ENCODE measurements at places on chromosomes 2 and 18.

- DNase-seq = no peak
These were observed 235.8 kb upstream of the RAB12 start for GRCh38 chr18:8373486-8373885.

GRCh38 chr2:197904446-197904845 lies 100.1 kb downstream of the PLCL1 start:
- DNase-seq = no peak

GRCh38 chr18:76592981-76593381 lies 97.9 kb upstream of the ZNF516 start:
- DNase-seq = no peak

DNA sequence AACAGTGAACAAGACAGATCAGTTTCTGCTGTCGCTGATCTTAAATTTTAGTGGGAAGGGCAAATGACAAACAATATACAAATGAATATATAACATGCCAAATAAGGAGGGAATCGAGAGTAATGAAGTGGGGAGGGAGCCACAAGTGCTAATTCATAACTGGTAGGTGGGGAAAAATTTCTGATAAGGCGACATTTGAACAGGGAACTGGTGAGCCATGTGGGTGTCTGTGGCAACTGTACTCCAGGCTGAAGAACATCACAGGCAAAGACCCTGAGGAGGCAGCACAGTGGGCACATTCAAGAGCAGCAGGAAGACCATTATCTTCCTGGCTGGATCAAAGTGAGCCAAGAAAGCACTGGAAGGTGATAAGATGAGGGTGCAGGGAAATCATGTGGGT lies 51.6 kb upstream of the CD28 start:
- DNase-seq = no peak

GRCh38 chr2:121947674-121948073 lies 192.2 kb downstream of the TSN start:
- no peak for DNase-seq

GRCh38 chr2:238133499-238134392 lies 4.7 kb upstream of the KLHL30 start:
- no peak for DNase-seq

- DNase-seq = no peak
These were observed 31.1 kb upstream of the EPC2 start for GRCh38 chr2:148613231-148614013.

DNA sequence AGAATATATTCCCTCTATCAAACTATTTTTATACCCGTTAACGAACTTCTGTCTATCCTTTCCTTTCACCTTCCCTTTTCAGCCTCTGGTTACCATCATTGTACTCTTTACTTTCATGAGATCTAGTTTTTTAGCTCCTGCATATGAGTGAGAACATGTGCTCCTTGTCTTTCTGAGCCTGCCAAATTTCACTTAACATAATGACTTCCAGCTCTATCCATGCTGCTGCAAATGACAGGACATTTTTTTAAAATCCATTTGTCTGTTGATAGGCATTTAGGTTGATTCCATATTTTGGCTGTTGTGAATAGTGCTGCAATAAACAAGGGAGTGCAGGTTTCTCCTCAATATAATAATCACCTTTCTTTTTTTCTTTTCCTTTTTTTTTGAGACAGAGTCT lies 8.2 kb upstream of the CCDC195 start:
- DNase-seq = no peak

GRCh38 chr2:172894689-172895387 lies 159.2 kb downstream of the RAPGEF4 start:
- no peak for DNase-seq

DNA sequence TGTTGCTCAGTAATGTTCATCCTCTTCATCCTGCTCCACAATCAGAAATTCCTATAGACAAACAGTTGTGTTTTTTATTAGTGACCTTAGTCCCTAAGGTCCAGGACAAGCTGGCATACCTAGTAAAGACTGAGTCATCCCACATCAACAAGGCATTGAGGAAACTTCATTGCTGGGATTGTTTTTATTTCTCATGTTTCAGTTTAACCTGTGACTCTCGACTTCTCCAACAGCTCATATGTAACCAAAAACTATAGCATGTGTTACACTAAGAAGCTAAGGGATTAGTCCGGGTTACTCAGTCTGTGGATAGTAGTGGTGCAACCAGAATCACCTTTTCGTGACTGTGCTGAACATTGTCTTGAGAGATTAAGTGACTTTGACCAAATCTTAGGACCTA lies 292.1 kb downstream of the RDH14 start:
- peak; percentile 43 for DNase-seq

- no peak for DNase-seq
These were observed 131.8 kb downstream of the NEDD4L start for GRCh38 chr18:58175786-58176176.

DNA sequence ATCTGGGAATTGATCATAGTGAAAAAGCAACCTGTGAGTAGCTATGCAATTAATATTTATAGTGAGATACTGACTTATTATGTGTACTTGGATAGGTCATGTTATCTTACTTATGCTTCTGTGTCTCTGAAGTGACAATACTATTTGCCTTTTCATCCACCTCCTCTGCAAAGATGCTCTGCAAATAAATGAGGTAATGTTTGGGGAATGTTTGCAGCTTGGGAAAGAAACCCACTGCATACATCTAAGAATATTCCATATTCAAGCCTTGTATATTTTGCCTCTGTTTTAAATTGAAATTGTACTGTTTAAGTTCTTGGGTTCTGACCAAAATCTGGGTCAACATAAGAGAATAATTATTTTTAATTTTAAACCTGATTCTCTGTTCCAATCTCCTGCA lies 217.4 kb upstream of the DTNA start:
- DNase-seq = no peak

DNA sequence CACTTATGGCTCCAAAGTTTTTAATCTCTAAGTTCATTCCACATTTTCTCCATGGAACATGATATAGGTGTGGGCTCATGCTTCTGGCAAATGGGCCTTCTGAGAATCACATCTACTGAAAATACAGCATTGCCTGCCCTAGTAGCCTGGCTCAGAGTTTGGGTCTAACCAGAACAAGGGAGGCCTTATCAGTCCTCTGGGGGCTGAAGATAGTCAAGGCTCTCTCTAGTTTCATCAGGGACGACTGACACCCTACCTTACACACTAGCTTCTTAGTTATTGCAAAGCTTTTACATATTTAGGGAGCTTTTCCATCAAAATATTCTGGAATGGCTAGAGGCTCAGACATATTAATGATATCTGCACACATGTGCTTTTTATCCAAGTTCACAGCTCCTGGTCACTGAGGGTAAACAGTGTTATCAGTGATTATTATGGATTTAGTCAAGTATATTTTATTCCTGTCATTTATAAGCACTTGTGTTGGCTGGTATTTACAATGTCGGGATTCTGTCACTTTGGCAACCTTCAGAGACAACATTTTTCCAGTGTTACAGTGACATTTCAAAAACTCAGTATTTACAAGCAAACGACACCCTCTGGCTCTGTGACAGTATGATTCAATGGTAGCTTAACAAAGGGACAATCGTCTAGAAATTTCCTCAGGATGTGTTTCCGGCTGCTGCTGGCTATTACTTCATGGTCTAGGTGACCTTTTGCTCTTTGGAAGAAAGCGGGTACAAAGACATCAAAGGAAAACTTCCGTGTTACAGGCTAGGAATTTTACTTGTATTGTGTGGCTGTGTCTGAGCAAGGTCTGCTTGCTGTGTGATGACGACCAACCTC lies 200.6 kb downstream of the TCF4 start:
- no peak for DNase-seq

GRCh38 chr2:230591850-230592249 lies 120.8 kb upstream of the CAB39 start:
- DNase-seq = no peak

GRCh38 chr18:62347089-62347506 lies 22.0 kb downstream of the TNFRSF11A start:
- DNase-seq = no peak
